Stimulated activated CD8-positive, alpha-beta memory T cell treated with anti-CD3 and anti-CD28 coated beads, Interleukin-7, amount 100 ng/mL, for 24 hours (primary cell): ENCODE measurements at places on chromosomes 2 and 18.

- DNase-seq = no peak
Observed at GRCh38 chr2:129730979-129731378, 248.5 kb upstream of the RAB6C start.

DNA sequence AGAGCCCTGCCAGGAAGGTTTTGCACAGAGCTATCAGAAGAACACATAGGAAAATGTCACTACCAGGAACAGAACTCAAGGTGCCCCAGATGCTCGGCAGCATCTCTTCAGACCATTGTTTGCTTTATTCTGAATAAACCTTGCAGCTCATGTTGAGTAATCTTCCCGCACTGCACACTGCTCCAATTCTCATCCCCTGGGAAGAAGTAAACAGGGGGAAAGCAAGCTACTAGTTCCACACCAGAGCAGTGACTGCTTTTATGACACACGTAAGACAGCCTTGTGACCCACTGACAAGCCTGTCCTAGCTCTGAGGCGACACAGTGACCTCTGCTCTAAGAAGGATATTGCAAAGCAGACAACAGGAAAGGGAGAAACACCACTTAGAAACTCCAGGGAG lies 44.2 kb downstream of the NRP2 start:
- no peak for DNase-seq

DNA sequence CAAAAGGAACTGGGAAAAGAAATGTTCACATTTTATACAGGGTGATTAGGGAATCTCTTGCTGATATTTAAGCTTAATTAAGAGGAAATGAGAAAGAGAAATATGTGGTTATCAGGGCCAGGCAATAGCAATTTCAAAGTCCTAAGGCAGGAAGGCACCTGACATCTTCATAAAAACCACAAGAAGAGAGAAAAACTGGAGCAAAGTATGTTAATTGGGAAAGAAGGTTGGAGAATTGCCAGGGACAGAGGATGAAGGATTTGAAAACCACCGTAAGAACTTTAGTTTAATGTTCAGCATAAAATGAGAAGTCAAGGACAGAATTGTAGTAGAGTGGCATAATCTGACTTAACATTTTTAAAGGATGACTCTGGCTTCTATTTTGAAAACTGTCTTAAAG lies 691.8 kb upstream of the NRXN1 start:
- no peak for DNase-seq

- DNase-seq = no peak
Observed at GRCh38 chr2:233003658-233004555, 9.1 kb downstream of the NGEF start.

DNA sequence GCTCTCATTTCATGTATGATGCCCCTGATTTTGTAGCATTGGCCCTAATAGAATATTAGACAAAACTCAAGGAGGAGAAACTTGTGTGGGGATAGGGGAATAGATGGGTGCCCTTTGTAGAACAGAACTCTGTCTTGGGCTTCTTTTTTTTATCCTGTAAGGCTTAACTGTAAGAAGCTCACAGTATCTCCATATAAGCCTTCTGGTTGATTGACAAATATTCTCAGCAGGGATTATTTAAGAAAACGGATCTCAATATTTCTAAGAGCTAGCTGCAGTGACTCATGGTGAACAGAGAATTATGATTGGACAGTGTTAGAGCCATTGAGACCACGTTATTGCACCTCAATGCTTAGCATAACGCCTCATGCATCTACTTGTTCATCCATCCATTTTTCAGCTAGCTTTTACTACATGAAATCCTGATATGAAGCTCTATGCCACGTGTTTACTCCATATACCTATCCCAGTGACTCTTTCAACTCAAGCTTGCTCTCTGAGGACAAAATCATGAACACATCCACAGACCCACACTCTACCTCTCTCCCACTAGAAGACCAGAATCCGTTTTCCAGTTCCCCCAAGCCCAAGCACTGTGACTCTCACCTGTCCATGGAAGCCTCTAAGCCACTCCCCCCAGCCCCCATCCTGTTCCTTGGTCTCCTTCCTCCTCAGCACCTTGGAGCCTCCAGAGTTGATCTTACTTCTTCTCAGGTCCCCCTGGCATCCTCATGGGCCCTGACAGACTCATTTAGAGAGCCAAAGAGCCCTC lies 99.2 kb downstream of the BCL2L11 start:
- no peak for DNase-seq

- no peak for DNase-seq
Observed at GRCh38 chr18:23422751-23423418, 30.2 kb upstream of the RIOK3 start.

- no peak for DNase-seq
Observed at GRCh38 chr2:176166272-176166671, 9.2 kb downstream of the HOXD3 start.

DNA sequence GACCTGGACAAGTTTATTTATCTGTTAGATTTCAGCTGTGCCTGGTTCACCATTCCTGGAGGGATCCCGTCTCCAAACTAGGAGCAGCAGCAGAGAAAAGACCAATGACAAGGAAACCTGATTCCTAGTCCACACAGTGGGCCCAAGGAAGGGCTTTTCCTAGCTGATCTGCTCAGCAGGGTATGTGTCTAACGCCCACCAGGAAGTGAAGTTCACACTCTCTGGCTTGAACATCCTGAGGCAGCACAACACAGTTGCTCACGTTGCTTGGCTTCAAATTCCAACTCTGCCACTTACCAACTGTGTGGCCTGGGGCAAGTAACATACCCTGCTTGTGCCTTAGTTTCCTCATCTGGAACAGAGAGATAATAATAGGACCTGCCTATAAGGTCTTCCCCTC lies 42.9 kb downstream of the XDH start:
- DNase-seq = no peak

DNA sequence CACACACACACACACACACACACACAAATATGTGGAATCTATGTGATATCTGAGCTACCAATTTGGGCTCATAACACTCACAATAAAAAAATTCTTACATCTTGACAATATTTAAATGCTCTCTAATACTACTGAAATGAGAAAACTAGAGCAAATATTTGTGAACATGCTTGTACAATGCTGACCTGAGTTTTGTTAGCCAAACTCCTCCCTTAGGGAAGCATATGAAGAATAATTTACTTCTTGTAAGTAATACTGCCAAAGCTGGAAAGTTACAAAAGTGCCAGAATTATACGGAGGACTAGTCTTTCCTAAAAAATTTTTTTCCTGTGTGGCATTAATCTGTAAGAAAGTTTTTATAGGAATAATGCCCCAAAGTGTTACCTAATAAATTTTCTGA lies 18.5 kb downstream of the MBD2 start:
- DNase-seq = no peak

- DNase-seq = no peak
Observed at GRCh38 chr2:105852066-105852465, 107.4 kb downstream of the NCK2 start.
